ENCODE measurements at places on chromosomes 7 and 10.

DNA sequence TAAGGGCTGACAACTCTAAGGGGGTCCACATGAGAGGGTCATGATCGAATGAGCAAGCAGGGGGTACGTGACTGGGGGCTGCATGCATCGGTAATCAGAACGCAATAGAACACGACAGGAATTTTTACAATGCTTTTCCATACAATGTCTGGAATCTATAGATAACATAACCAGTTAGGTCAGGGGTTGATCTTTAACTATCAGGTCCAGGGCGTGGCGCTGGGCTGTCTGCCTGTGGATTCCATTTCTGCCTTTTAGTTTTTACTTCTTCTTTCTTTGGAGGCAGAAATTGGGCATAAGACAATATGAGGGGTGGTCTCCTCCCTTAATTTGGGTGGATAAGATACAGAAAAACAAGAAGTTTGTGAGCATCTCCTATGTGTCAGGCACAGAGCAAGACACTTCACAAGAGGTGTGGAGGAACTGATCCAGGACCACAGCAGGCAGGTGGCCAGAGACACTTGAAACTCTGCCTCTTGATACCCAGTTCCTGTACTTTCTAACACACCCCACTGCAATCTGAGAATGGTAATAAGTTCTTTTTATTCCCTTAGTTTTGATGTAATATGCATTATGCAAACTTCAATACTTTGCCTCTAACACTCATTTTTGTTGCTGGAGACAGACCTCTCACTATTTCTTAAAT, 18.0 kb upstream of the MRLN start:
- DNase-seq = no peak

DNA sequence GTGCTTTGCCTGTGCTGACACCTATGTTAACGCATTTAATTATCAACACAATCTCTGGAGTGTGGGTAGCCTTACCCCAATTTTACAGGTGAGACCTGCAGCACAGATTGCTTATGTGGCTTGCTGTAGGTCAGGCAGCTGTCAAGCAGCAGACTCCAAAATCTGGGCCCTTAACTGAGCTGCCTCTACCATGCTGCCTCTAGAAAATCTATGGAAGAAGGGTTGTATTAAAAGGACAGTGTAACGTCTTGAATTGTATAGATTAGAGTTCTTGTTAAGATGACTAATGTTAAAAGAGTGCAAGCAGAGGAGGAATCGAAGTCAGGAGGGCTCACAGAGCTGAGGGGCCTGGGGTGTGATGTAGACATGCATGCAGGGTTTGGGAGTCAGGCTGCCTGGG, 1.2 kb upstream of the PON3 start:
- no peak for DNase-seq

DNA sequence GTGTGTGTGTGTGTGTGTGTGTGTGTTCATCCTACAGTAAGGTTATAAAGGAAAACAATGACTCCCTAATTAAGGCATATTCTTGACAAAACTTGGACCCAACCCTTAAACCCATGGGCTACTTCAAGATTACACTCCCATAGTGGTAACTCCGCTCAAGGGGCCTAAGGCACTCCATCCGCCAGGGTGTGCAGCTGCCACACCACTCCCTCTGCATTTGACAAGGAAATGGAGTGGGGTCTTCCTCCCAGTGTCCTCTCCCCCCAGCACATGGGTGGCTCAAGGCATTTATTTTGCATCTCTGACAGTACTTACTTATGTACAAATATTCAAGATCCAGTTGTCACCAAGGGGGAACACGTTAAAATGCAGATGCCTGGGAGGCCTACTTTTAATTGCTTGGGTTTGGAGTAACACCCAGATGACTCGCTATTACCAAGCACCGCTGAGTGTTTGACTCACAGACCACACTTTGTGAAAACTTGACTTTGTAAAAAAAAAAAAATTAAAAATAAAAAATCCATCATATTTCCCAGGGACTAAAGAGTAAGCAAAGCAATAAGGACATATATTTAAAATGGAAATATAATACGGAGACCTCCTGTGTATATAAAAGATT, 53.0 kb upstream of the AGR3 start:
- peak; percentile 69 for DNase-seq

DNA sequence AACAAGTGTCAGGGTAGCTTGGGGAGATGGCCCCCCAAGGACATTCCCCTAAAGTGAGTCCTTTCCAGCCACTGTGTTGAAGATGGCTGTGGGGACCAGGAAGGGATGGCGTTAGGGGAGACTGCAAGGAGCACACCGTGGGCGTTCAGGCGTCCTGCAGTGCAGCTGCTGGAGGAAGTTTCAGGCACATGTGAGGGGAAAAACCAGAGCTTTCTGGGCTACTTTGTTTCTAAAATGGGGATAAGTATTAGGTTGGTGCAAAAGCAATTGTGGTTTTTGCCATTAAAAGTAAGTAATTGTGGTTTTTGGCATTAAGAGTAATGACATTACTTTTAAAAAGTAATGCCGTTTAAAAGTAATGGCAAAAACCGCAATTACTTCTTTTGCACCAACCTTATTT, 14.3 kb downstream of the PRF1 start:
- DNase-seq = no peak

GRCh38 chr10:329361-330099, 194.3 kb downstream of the ZMYND11 start:
- peak; percentile 93 for DNase-seq

DNA sequence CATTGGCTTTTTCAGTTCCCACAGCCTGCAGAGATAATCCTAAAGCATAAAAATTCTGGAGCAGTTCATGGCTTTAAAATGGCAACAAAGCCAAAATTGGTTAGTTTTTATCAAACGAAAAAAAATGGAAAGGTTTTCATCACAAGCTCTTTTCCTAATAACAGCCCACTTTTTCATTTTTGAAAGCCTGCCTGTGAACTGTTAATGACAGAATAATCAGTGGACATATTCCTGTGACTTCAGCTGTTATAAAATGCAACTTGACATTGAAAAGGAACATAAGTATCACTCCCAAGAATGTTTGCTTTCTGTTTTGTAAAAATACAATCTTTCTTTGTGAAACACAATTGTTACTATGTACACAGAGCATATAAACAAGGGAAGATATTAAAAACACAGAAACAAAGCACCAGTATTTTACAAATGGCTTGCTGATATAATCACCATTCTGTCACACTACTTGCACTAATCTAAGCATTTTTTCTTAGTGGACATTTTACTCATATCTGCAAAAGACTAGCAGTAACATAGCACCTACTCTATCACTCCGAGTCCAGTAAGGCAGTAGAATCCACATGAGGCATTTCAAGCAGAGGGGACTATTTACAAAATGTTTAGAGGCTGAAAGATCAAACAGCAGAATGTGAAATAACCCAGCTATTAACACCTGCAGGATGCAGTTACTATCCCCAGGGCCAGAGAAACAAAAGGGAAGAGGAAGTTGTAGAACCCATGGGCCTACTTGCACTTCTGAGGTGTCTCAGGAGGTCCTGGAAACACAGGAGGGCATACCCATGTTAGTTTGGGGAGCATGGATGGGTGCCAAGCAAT, 26.4 kb downstream of the MACC1 start:
- DNase-seq = no peak

- DNase-seq = peak; percentile 78
Observed at GRCh38 chr7:27174874-27175625, 930 bp upstream of the HOXA10 start.

- DNase-seq = no peak
Observed at GRCh38 chr7:131224996-131225395, 102.7 kb upstream of the MKLN1 start.

DNA sequence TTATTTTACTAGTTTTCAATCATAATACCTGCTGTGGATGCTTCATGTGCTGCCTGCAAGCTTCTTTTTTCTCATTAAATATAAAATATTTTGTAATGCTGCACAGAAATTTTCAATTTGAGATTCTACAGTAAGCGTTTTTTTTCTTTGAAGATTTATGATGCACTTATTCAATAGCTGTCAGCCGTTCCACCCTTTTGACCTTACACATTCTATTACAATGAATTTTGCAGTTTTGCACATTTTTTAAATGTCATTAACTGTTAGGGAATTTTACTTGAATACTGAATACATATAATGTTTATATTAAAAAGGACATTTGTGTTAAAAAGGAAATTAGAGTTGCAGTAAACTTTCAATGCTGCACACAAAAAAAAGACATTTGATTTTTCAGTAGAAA, 103.0 kb downstream of the PTEN start:
- peak; percentile 37 for DNase-seq

DNA sequence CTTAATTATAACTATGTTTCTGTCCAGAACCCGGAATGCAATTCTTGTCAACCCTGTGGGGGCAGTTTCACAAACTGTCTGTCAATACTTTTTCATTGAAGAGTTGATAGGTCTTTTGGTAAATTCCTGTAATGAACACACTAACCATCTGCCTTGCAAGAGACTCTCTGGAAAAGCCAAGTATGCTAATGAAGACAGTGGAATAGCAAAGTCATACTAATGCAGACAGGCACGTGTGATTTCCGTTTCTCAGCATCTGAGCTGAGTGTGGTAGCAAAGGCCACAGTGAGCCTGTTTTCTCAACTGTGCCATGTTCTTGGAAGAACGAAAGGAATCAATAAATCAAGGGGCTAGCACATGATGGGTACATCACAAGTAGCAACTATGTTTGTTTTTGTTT, 494.1 kb upstream of the NRP1 start:
- DNase-seq = no peak

- no peak for DNase-seq
Observed at GRCh38 chr7:54109501-54109900, 432.7 kb upstream of the VSTM2A start.

DNA sequence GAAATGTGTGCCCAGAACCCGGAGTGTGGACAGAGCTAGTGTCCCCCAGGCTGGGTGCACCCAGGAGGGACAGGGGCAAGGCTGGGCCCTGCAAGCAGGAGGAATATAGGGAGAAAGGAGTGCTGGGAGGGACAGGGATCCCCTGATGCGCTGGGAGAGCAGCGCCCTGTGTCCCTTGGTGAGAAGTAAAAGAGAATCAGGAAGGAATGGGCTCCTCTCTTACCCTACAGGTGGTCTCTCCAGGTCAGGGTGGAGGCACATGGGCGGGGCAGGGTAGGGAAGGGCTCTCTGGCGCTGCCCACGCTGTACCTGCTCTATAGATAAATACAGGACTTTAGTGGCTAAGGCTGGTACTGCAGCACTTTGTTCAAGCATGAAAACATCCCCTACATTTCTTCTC, 753.8 kb downstream of the GRID1 start:
- no peak for DNase-seq

GRCh38 chr10:78212060-78212785, 178.6 kb downstream of the RPS24 start:
- no peak for DNase-seq

DNA sequence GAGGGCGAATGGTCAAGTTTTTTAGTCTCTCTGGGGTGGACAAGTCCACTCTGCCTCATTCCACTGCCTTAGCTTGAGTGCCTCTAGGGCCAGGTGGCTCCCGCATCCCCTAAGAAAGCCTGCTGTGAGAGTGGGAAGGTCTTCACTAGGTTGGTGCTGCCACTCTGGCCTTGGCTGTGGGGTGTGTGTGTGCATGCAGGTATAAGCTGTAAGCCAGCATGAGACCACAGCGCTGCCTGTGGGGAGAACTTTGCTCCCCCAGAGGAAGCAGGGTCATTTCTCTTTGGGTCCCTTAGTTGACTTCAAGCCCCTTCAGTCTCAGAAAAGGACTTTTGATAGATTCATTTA, 25.5 kb upstream of the PCBD1 start:
- DNase-seq = no peak

DNA sequence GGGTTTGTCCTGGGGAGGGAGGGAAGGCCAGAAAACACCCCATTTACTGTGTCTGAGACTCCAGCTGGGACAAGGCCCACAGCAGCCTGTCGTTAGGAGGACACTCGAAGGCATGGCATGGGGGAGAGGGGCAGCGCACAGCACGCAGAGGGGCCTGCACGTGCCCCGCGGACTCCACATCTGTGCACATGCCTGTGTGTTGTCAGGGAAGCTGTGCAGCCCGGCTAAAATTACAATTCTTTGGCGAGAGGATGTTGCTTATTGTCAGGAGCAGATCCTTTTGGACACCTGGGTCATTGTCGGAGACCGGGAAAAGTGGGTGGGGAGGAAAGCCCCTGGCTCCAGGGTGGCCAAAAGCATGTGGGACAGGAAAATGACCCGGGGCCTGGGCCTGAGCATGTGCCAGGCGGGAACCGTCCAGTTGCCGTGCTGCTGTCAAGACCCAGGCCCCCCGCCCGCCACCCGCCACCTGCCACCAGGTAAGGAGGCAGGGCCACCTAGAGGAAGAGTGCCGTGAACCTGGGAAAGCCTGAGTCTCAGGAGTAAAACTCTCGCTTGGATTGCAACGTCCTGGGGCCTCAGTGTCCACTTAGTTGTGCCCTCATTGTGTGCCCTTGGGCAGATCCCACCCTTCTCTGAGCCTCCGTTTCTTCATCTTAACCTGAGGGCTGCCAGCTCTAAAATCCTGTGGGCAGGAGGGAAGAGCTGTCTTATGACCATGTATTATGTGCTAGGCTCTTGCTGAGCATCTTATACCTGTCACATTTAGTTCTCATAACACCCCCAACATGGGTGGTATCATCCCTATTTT, 7.2 kb downstream of the VSIR start:
- DNase-seq = no peak

GRCh38 chr10:5945190-5945509, 32.2 kb downstream of the IL15RA start:
- DNase-seq = no peak

DNA sequence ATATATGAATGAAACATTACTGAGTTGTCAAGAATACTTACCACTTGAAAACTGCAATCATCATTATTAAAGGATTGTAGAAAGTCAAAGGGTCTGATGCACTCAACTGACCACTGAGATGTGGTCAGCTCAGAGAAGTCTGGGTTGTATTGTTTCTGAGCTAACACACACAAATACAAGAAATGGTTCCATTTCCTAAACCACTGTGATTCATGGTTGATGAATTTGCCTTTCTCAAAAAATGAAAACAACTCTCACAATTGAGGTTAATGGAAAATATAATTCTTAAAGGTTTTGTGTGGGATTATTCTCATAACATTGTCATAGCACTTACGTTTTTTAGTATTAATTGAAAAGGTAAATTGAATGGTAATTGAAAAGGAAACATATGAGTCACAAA, 45.6 kb upstream of the TAS2R16 start:
- DNase-seq = no peak

- DNase-seq = peak; percentile 51
Observed at GRCh38 chr10:103855424-103855823, at the start of gene SH3PXD2A. Gene SH3PXD2A (minus strand): TSS chr10:103855576. CDS start chr10:103855266, 310 bp downstream.

- no peak for DNase-seq
Observed at GRCh38 chr7:116591202-116592040, 66.6 kb downstream of the CAV1 start.

GRCh38 chr7:3154881-3155494, 111.3 kb upstream of the CARD11 start:
- peak; percentile 14 for DNase-seq

- DNase-seq = no peak
Observed at GRCh38 chr10:123798856-123799255, 92.8 kb downstream of the CPXM2 start.

All from fibroblast of skin of right quadriceps (primary cell).